ENCODE measurements at places on chromosomes 4 and X.

GRCh38 chrX:54807524-54808108 is at the start of gene MAGED2:
Gene MAGED2 (plus strand): TSS chrX:54807745. CDS start chrX:54809332, 1,587 bp downstream.
- peak; percentile 22 for DNase-seq

- DNase-seq = no peak
These were observed 81.2 kb downstream of the LIMCH1 start for GRCh38 chr4:41619161-41619560.

DNA sequence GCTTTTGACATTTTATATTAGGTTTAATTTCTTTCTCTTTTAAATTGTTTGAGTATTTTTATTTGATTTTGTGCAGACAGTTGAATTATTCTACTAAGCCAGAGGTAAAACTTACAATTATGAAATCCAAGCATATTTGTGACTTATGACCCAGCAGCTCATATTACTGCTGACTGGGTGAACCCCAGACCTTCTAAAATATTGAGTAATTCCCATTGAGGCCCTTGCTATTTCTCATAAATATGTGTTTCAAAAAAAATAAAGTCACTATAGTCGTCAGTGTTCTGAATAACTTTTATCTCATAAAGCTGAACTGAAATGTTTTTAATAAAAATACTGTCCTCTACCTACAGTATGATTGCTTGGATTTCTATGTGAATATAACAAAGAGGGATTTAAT is 303.1 kb downstream of the IQCM start:
- DNase-seq = no peak

GRCh38 chrX:20393944-20394343 is 127.2 kb upstream of the RPS6KA3 start:
- no peak for DNase-seq

DNA sequence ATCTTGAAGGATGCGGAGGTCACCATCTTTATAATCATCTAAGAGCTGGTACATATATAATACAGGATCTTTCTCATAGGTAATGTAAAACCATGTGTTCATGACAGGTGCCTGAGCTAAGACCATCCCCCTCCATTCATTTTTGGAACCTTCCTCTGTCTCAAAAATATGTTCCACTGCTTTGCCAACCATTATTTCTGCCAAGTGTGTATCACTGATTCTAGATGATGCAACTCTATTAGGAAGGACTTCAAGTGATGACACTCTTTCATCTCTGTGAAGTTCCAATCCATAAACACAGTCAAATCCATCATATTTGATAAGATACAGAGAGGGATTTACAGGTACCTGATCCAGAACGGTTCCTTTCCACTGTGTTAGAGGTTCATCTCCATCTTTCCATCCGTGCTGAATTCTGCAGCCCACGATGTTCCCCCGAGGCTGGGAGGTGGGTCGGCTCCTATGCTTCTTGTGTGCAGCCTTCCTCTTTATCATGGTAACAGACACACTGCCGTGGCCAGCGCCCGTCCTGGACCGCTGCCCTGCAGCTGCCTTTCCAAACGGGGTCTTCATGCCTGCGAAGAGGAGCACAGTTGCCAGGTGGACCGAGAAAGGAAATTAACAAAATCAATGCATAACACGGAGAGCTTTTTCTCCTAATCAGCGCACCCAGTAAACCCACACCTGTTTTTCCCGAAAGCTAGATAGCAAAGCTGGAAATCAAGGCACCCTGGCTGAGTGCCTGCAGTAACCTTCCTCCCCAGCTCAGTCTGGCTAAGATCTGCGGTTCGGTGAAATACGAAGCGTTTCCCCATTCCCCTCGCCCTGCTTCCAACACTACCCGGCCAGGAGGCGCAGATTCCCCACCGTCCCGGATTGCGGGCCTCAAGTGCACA is 718 bp downstream of the SPIN3 start:
- no peak for DNase-seq

- no peak for DNase-seq
These were observed 247.5 kb downstream of the ARHGAP24 start for GRCh38 chr4:85722401-85722800.

All from stimulated activated CD4-positive, alpha-beta T cell treated with anti-CD3 and anti-CD28 coated beads, TNF-alpha, amount 100 ng/mL, for 1 hour (primary cell).